Transverse colon (tissue), 4 donors: ENCODE measurements at places on chromosomes 3 and 15. TPM values are rescaled to one million over a fixed set of nuclear protein-coding genes. Genes with fewer than 3 reads are reported as not detected.

ISLR gene
- total RNA-seq = 27.2 TPM

TEX55 gene
- total RNA-seq = not detected

TMOD2 gene
- 6.1 TPM for total RNA-seq

- DNase-seq = no peak
Measured at GRCh38 chr15:92914103-92914499, 14.0 kb downstream of the CHD2 start.

DNA sequence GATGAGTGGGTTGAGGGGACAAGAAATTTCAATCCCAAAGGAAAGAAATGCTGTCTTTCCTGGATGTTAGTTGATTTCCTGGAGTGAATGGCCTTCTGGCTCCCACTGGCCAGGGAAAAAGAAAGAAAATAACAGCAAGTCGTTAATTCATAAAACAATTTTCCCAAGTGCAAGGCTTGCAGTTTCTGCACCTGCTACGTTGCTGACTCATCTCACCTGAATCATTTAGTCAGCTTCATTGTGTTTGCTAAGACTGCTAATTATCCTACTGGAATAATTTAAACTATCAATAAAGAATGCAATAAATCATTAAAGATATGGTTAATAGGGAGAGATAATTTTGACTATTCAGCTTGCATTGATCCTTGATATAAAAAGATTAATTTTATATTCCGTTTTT, 387.6 kb downstream of the ROBO2 start:
- DNase-seq = no peak

DNA sequence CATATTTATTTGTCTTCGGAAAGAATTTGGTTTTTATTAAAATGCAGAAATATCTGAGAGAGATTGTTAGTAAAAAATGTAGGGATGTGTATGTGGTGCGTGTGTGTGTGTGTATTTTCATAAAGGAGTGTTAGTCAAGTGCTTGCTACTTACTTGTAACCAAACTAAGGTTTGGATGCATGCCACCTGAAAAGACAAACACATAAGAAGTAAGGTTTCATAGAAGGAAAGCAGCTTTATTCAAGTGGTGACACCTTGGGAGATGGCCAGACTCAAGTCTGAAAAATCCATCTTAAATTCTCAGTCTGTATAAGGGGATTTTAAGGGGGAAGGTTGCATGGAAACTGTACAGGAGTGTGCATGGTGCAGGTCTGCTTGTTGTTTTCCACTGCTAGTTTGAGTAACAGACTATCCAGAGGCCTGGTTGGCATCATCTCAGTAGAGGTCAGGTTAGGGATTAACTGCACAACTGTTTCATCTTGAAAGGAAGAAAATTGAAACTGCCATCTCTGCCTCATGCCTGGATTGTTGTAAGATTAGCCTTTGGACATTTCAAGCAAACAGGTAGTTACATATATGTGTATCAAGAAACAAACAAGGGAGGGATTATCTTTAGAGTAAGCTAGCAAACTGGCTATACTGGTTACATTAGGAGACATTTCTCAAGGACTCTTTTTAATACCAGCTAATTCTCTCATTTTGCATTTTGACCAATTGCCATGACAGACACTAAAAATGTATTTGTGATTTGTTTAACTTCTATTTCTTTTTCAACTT, 196.7 kb downstream of the EPHA6 start:
- DNase-seq = no peak
